ENCODE measurements at places on chromosomes 1 and 21.

DNA sequence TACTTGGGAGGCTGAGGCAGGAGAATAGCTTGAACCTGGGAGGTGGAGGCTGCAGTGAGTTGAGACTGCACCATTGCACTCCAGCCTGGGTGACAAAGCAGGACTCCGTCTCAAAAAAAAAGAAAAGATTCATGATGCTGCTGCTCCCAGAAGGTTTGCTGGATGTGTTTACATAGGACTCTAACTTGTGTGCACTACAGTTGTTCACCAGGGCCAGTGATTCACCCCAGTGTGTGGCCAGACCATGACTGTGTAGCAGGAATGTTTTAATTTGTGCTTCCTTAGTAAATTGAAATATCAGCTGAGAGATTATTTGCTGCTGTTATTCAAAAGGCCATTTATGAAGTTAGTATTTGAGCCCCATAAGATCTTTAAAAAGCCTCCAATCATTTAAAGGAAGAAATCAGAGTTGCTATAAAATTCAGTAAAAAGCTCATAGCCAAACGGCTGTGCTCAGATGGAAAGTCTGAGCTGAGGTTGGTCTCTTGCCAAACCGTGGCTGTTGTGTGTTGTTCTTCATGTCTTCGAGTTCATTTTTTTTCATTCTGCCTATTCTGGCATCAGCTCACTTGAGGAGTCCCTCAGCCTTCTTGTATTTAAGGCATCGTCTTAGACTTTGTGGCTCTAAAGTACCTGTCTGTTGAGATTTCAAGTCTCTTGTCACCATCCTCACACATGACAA lies 18.1 kb upstream of the PGD start:
- no peak for DNase-seq

- peak; percentile 33 for DNase-seq
Measured at GRCh38 chr1:157490467-157491165, 61.7 kb downstream of the FCRL5 start.

DNA sequence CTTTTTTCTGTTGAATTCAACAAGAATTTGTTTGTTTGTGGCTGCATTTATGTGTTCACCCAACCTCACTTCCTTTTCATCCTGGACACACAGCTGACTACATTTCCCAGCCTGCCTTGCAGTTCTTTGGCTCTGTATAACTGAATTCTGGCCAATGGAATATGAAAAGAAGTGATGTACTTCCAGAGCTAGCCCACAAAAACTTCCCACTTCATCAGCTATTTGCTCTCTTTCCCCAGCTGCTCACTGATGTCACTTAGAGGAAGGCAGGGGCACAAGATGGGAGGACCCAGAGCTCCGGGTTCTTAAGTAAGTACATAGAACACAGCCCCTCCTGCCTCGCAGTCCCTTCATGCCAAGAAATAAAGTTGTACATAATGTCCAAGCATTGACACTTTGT lies 235.0 kb upstream of the FGGY start:
- DNase-seq: no peak

- DNase-seq: no peak
Measured at GRCh38 chr1:42002220-42002619, 83.5 kb upstream of the HIVEP3 start.

DNA sequence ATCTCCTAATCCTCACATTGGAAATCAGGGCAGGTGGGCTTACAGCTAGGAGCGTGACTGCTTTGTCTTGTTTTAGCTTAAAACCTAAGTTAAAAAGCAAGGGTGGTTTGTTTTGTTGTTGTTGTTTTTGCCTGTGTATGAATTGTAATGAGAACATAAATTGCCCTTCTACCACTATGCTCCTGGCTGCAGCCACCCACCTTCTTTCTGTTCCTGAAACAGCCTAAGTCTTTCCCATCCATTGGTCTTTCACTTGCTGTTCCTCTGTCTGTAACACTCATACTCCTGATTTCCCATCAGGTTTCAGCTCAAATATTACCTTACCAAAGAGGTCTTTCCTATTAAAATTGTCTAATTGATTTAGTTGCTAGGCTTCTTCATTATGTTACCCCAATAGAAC lies 604 bp upstream of the TMEM79 start:
- no peak for DNase-seq

GRCh38 chr1:4710592-4711415 lies 56.4 kb downstream of the AJAP1 start:
- no peak for DNase-seq

- no peak for DNase-seq
Measured at GRCh38 chr1:195717651-195718050, 890.6 kb downstream of the KCNT2 start.

- no peak for DNase-seq
Measured at GRCh38 chr1:26694638-26695355, 1.0 kb upstream of the ARID1A start.

GRCh38 chr1:29991815-29992214 lies 731.6 kb downstream of the MATN1 start:
- no peak for DNase-seq

Measured in activated gamma-delta T cell treated with Interleukin-2 at 50 U/mL for 16 hours (primary cell).